ENCODE measurements at places on chromosomes 12 and 14.
A peak's percentile ranks its signal among the peaks of the same experiment; 100 is the strongest.

DNA sequence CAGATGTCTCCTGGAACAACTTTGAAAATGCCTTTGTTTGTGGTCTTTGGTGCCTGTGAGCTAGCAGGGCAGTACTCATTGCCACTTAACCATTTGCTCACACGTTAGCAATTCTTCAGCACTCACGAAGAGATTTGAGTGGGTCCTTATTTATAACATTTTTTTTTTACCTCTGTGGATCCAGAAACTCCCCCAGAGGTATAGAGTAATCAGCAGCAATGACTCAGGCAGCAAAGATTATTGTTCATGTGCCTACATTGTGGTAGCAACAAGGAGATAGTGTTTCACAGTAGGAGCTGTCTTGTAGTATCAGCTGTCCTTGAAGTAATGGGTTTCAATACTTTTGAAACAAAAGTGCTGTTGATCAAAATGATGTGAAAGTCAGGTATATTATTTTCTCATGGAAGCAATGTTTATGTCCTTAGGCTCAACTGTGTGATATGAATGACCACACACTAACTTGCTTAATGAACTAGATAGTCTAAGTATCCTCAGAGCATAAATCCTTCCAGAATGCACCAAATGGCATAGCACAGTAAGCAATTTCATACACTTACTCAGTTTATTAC, 304.1 kb downstream of the EGLN3 start:
- DNase-seq = no peak

DNA sequence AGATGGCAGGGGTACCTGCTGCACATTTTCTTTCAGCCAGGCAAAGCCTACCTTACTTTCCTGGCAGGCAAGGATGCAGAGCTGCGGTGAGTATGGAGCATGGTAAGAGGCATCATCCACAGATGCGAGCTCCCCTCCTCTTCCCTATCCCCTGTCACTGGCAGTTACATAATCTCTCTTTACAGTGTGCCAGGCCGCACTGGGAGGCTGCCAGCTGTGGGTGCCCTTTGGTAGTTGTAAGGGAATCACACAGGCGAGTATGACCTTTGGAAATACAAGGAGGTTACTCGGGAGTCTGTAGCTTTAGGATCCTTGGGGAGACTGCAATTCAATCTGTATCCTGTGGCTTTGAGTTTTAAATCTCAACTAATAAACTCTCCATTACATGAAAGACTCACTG, 132.5 kb downstream of the KTN1 start:
- no peak for DNase-seq

DNA sequence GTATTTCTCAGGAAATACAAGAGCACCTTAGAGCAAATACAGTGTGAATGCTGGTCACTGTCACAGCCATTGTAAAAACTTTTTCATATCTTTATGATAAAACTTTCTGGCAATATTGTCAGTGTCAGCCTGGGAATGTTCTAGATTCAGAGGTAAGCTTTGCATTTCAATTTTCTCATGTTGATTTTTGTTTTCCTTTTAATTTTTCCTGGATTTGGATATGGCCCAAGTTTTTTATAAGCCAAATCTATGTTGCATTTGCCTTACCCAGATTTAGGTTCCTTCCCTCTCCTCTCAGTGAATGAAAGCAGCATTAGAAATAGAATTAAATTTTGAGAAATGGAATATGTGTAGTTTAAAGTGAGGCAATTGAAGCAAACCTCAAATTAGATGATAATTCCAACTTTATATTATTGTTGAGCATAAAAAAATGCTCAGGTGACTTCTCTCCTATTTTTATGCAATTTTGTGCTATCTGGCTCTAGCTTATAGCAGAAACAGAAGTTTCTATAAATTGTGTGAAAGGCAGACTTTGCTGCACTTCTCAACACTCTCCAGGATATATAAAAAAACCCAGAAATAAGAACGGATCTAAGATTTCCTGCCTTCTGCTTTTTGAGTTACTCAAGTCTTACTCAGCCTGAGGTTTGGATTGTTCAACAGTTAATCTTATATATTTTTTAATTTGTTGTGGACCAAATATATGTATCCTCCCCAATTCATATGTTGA, 368.2 kb upstream of the PRICKLE1 start:
- DNase-seq = no peak

GRCh38 chr12:114864837-114865551, 181.0 kb upstream of the TBX3 start:
- DNase-seq = no peak

- no peak for DNase-seq
Observed at GRCh38 chr14:74859757-74860552, 16.0 kb downstream of the PROX2 start.

GRCh38 chr14:84021433-84021832, 1508.5 kb upstream of the FLRT2 start:
- DNase-seq = no peak

- DNase-seq = no peak
Observed at GRCh38 chr12:94689002-94689645, 38.8 kb upstream of the TMCC3 start.

- no peak for DNase-seq
Observed at GRCh38 chr14:47966076-47966810, 290.8 kb upstream of the MDGA2 start.

DNA sequence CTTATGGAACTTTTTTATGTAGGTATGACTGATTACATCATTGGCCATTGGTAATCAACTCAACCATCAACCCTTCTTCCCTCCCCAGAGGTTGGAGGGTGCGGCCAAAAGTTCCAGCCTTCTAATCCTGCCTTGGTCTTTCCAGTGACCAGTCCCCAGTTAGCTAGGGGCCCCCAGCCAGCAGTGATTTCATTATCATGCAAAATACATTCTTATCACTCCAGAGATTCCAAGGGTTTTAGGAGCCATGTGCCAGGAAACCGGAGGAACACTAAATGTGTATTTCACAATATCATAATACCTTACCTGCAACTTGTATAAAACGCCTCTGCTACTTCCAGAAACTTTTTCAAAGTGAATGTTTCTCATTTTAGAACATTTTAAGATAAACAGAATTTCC, 181.5 kb upstream of the PELI2 start:
- DNase-seq = no peak

DNA sequence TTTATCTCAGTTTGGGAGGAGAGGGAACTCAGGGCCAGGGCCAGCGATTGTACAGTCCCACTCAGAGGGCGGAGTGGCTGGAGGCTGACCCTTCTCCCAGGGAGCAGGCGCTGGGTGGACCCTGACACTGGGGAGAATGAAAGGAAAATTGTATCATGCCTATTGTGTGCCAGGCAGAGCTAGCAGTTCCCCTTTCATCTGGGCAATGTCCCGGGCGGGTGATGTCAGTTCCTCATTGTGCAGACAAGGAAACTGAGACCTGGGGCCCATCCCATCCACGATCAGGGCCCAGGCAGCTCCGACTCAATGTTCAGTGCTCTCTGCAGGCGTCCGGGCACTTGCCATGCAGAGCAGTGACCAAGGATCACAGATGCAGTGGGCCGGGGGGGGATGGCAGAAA, 101.9 kb upstream of the RTL1 start:
- DNase-seq = no peak

- DNase-seq = no peak
Observed at GRCh38 chr12:46518169-46518568, 145.6 kb upstream of the SLC38A2 start.

GRCh38 chr12:86838260-86838659, 582.1 kb upstream of the MGAT4C start:
- no peak for DNase-seq

DNA sequence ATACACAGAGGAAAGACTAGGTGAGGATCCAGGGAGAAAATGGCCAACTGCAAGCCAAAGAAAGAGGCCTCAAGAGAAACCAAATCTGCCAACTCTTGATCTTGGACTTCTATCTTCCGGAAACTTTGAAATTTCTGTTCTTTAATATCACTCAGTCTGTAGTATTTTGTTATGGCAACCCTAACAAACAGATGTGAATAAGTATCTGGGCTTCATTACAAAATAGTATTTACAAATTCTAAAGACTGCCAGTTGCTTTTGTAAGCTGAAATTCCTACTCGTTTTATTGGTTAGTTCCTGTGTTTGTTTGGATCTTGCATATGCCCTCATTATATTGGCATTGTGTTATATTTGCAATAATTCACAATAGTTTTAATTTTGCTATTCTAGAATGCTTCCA, 143.2 kb upstream of the USP15 start:
- DNase-seq = no peak

DNA sequence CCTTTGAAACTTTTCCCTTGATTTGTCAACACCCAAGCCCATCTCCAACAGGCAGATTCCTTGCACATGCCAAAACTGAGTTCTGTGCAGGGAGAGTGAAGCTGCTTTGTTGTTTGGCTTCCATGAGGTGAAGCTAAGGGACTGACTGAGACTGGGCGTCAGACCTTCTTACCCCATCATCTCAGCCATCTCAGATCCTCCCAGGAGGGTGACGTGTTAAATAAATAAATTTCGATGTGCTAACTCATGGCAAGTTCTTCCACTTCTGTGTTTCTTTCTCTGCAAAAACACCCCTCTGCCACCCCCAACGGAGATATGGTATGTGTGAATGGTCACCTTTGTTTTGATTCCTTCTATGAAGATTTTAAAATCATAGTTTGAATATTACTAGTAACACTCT, 17.8 kb downstream of the UTP20 start:
- no peak for DNase-seq

- DNase-seq = no peak
Observed at GRCh38 chr12:45235087-45236025, 19.5 kb downstream of the ANO6 start.

DNA sequence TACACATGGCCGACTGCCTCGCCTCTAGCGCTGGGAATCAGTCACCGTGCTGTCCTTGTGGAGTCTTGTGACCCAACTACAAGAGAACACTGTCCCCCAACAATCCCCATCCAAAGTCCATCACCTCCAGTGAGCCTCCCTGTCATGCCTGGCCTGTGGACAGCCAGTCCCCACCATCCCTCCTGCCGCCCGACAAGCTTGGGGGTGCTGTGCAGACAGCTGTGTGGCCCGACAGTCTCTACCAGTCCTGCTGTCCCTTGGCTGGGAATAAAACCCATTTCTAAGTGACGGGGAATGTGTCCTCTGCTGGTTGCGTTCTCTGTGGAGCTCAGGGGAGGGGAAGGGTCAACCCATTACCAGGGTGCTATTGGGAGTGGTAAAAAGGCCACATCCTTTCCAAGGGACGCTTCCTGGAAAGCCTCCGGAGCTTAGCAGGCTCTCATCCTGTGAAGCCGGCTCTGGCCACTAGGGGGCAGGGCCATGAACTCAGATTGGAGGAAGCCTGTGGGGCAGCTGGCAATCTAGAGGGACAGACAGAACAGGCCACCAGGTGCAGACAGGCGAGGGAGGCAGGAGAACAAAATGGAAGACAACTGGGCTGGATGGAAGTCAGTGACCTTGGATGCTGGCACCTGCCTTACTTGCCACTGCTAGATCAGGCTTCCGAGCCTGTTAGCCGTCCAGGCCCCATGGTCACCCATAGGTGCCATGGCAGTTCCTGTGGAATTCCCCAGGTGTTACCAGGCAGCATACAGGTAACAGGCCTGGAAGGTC, 12.0 kb upstream of the BLTP3B start:
- peak; percentile 60 for DNase-seq

DNA sequence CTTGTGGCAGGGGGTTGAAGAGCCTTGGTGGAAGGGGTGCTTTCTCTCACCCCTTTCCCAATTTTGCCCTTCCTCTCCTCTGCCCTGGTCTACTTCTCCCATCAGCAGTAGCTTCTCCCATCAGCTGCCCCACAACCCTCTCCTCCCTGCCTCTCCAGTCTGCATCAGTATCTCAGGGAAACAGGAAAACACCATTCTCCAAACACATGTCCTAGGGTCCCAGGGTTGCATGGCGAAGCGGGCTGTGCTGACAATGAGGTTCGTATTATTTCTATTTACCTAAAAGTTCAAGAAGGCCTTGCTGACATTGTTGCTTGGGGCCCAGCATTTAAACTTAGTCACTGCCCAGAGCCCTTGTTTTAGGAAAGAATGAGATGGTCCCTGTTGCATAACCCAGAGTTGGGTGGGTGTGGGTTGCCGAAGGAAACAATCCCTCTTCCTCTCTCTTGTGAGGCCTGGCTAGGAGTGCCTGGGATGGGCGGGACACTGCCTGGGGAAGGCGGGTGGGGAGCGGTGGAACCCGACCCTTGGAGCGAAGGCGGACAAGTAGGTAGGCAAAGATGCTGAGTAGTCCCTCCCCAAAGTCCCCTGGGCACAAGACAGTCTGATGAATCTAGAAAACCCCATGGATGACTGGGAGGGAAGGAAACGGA, 1.3 kb upstream of the IGFBP6 start:
- DNase-seq = no peak

- DNase-seq = no peak
Observed at GRCh38 chr14:101708853-101709532, 52.5 kb upstream of the PPP2R5C start.

GRCh38 chr14:105315941-105316576, 1.5 kb downstream of the PACS2 start:
- no peak for DNase-seq

DNA sequence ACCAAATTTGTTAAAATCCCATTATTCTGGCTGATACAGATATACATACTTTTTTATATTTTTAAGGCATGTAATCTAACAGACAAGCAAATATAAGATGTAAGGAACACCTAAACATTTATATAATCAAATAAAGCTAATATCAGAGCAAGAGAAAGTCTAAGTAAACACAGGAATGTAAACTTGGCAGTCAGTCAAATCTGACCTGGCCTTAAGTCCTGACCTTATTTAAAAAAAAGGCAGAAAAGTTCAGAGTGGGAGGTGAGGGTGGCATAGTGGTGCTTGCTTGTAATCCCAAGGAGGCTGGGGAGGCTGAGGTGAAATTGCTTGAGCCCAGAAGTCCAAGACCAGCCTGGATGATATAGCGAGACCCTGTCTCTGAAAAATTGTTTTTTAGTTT, 152.6 kb downstream of the DERA start:
- DNase-seq = no peak

- DNase-seq = no peak
Observed at GRCh38 chr12:40106202-40106533, 287 bp upstream of the SLC2A13 start.

GRCh38 chr14:68965261-68965761, 13.8 kb downstream of the ACTN1 start:
- no peak for DNase-seq

- peak; percentile 31 for DNase-seq
Observed at GRCh38 chr14:34043627-34044372, 92.9 kb upstream of the EGLN3 start.

DNA sequence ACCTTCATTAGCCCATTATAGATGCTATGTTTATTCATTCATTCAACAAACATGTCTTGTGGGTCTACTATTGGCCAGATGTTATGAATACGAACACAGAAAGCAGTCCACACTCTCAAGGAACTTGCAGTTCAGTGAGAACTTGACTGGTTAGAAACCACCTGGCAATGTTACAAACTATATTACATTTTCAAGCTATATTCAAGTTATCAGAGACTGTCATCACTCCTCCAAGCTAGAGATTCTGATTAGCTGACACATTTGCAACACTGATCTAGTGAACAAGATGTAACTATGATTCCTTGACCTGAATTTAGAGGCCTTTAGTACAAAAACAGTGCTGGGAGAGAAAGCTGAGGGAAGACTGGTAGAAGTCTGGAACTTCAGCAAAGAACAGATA, 170.7 kb upstream of the EEA1 start:
- no peak for DNase-seq

GRCh38 chr12:89157413-89157812, 194.9 kb downstream of the DUSP6 start:
- DNase-seq = no peak
